ENCODE measurements at places on chromosomes 5 and 9.
A peak's percentile ranks its signal among the peaks of the same experiment; 100 is the strongest.

DNA sequence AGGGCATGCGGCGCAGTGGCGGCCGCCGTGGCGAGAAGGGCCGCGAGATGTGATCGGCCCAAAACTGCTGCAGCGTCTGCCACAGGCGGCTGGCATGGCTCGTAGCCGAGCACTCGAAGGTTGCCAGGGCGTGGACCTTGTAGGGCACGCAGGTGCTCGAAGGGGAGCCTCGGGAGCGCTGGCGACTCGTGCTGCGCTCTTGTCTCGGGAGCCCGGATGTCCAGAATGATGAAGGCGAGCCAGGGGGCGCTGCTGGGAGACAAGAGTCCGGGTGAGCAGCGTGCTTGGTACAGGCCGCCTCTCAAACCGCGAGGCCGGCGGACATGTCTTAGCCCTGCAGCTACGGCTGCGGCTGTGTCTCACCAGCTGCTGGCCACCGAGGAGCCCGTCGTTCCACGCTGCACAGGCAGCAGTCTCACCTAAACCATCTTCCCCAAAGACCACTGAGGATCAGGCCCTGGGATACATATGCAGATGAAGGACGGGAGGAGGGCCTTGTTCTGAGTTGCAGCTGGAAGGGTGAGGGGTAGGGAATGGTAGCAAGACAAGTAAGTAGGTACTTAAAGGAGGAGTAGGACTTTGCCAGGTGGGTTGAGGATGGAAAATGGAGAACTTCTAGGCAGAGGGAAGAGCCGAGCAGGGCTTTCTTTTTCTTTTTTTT, 1.7 kb downstream of the CBY3 start:
- DNase-seq, result peak; percentile 23

- no peak for DNase-seq
These were observed 774.5 kb upstream of the RGMB start for GRCh38 chr5:97998941-97999340.

GRCh38 chr5:4078544-4078943, 482.9 kb downstream of the IRX1 start:
- no peak for DNase-seq

DNA sequence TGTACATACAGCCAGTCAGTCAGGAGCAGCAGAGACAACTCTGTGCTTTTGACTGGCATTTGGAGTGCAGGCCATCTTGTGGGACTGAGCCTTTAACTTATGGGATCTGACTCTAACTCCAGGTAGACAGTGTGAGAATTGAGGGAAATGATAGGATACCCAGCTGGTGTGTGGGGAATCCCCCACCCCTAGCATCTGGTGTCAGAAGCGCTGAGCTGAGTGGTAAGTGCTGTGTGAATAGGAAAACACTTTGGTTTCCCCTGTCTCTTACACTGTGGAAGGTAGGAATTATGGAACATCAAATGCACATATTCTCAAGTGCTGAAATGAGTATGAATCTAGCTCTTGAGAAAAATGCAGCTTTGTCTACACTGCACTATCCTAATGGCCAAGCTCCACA, 43.9 kb downstream of the CCDC125 start:
- no peak for DNase-seq

DNA sequence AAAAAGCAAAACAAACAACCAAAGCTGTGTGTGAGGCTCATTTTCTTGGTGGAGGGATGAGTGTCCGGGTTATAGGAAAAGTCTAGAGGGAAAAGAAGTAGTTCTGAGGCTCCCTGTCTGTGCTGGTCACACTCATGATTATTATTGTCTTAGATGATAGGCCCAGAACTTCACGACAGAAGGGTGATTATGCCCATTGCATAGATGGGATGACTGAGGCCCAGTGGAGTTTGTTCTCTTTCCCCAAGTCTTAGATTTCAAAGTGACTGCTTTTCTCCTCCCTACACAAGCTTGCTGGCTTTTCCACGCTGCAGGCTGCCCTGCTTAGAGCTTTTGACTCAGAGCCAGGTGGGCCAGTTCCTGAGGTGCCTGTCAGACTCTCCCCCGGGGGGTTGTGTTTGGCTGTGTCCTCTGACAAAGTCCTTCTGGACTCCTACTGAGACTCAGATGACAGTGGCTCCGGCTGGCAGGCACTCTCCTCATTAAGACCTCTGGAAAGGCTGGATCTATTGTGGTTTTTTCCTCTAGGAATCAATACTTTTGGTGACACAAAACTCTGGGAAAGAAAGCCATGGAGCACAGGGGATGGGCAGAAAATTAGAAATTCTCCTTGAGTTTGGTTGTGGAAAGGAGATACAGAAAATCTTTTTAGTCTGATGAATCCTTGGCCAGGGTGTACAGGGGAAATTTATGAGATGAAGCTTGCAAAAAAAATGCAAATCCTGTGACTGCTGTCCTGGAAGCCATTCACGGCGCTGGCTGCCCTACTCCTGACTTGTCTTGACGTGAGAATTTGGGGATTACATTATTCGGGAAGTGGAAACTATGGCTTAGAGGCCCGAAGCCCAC, 120.9 kb downstream of the NSG2 start:
- DNase-seq, result no peak

DNA sequence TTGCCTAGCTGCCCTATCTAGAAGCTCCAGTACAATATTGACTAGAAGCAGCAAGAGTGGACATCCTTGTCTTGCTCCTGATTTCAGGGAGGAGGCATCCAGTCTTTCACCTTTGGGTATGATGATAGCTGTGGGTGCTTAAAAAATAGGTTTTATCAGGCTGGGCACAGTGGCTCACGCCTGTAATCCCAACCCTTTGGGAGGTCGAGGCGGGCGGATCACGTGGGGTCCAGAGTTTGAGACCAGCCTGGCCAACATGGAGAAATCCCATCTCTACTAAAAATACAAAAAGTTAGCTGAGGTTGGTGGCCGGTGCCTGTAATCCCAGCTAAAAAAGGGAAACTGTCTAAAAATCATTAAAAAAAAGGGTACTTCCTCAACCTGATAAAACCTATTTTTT, 2.0 kb upstream of the CAMSAP1 start:
- DNase-seq, result peak; percentile 4

DNA sequence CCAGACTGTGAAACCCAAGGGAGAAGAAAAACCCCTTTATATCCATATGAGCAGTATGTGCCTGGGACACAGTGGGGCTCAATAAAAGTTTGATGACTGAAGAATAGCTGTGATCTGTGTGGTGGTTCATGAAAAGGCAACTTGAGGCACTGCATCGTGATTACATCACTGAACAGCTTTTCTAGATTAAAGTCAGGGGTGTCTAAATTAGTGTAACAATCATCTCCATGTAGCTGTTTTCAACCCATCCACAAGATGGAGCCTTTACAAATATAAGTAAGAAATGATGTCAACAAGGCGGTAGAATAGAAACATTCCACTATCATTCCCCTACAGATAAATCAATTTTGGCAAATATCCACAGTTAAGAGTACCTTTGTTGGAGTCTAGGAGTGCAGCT, 55.5 kb downstream of the PRRC1 start:
- peak; percentile 3 for DNase-seq

- DNase-seq, result no peak
These were observed 101.5 kb upstream of the ARRDC3 start for GRCh38 chr5:91484662-91485061.
